Stimulated activated CD4-positive, alpha-beta T cell treated with anti-CD3 and anti-CD28 coated beads, Interleukin-1b, Interleukin-23, amount 100 ng/mL, for 1 hour (primary cell): ENCODE measurements at places on chromosomes 11 and 22.

GRCh38 chr22:48102581-48102980 lies 1340.1 kb downstream of the TBC1D22A start:
- no peak for DNase-seq

GRCh38 chr22:17946662-17947367 lies 77.5 kb downstream of the MICAL3 start:
- no peak for DNase-seq

DNA sequence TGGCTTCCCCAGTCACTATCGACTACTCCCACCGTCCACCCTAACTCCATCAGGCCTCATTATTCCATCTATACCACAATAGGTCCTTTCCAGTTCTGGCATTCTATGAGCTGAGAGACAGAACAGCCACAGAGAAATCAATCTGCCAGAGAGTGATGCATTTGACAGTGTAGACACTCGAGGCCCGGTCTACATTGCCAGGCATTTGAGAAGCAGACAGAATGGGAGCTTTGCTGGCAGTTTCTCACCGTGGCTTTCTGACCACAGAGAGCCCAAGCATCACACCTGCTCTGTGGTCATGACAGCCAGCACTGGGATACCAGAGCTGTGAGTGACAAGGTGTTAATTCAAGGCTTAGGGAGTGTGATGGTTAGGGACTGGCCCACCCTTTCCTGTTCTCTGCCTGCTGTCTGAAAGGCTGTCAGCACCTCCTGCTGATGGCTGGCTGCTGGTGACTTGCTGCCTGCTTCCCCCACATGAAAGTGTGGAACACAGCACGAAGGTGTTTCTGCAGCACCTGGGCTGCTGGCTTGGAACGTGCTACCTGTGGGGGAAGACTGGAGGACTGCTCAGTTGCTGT lies 137.8 kb downstream of the KIRREL3 start:
- no peak for DNase-seq

DNA sequence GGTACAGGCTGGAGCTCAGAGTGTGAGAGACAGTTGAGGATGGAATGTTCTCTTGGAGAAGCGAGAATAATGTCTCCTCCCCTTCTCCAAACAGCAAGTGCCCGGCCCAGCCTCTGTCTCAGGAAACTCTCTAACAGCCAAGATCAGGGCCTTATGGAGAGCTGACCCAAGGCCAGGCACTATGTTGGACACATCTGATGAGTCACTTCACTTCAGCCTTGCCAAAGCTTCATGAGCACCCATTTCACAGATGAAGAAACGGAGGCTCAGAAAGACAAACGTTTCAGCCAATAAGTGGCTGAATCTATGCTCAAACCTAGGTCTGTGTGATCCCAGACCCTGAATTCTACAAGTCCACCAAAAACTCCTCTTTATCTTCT lies 22.1 kb upstream of the CHKA start:
- DNase-seq = no peak

- no peak for DNase-seq
These were observed 77.0 kb upstream of the NCAM1 start for GRCh38 chr11:112884012-112884767.

- no peak for DNase-seq
These were observed 68.5 kb downstream of the ADM start for GRCh38 chr11:10373340-10373739.

- DNase-seq = peak; percentile 50
These were observed 640 bp upstream of the ZDHHC8 start for GRCh38 chr22:20130731-20131596.

- no peak for DNase-seq
These were observed 4.6 kb downstream of the ETS1 start for GRCh38 chr11:128582496-128583366.
